Activated CD8-positive, alpha-beta T cell treated with anti-CD3 and anti-CD28 coated beads for 36 hours (primary cell): ENCODE measurements at places on chromosomes 12 and 14.
A peak's percentile ranks its signal among the peaks of the same experiment; 100 is the strongest.

DNA sequence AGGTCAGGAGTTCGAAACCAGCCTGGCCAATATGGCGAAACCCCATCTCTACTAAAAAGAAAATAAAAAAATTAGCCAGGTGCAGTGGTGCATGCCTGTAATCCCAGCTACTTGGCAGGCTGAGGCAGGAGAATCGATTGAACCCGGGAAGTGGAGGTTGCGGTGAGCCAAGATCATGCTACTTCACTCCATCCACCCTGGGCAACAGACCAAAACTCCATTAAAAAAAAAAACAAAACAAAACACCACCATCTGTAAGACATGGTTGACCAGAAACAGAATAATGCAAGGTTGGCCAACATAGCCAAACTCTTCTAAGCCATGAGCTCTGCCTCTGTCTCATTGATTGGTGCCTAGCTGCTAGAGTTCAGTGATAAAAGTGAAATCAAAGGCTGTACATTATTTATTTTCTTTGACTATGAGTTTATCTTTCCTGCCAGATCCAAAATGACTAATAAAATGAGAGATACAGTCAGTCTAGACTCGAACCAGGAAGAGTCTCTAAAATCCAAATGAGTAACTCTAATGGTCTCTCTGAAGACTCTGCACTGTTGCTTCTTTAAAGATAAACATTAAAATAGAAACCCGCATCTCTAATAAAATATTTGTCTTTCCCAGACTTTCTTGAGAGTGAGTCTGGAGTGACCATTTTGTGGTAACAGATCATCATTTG, 404.7 kb downstream of the DAD1 start:
- H3K36me3 ChIP-seq: no peaks in the 10 kb centered on the region
- H3K4me3 ChIP-seq: no peak overlapping the region
- H3K27me3 ChIP-seq: no peaks in the 10 kb centered on the region
- no peak overlapping the region for H3K27ac ChIP-seq
- no peaks in the 10 kb centered on the region for H3K4me1 ChIP-seq

- H3K27ac ChIP-seq: peak overlapping the region; percentile 80
- DNase-seq: no peak
- peak overlapping the region; percentile 38 for H3K4me3 ChIP-seq
- H3K27me3 ChIP-seq: no peaks in the 10 kb centered on the region
- peaks cover 74% of the 10 kb centered on the region for H3K4me1 ChIP-seq
- peaks cover 56% of the 10 kb centered on the region for H3K36me3 ChIP-seq
Observed at GRCh38 chr12:121784460-121784859, 9.0 kb downstream of the RHOF start.

GRCh38 chr14:100900837-100901390, 2.6 kb downstream of the RTL1 start:
- H3K4me1 ChIP-seq: no peaks in the 10 kb centered on the region
- H3K4me3 ChIP-seq: no peak overlapping the region
- peak; percentile 44 for DNase-seq
- peaks cover 44% of the 10 kb centered on the region for H3K27me3 ChIP-seq
- H3K27ac ChIP-seq: no peak overlapping the region
- H3K36me3 ChIP-seq: no peaks in the 10 kb centered on the region

GRCh38 chr14:76780875-76781647, 19.8 kb downstream of the VASH1 start:
- H3K4me3 ChIP-seq: no peak overlapping the region
- peaks cover 1% of the 10 kb centered on the region for H3K36me3 ChIP-seq
- H3K4me1 ChIP-seq: peaks cover 26% of the 10 kb centered on the region
- no peak for DNase-seq

GRCh38 chr14:34502001-34502400, 37.5 kb downstream of the EAPP start:
- no peak for DNase-seq
- H3K4me1 ChIP-seq: no peaks in the 10 kb centered on the region
- no peaks in the 10 kb centered on the region for H3K27me3 ChIP-seq
- H3K36me3 ChIP-seq: no peaks in the 10 kb centered on the region
- H3K27ac ChIP-seq: no peak overlapping the region

DNA sequence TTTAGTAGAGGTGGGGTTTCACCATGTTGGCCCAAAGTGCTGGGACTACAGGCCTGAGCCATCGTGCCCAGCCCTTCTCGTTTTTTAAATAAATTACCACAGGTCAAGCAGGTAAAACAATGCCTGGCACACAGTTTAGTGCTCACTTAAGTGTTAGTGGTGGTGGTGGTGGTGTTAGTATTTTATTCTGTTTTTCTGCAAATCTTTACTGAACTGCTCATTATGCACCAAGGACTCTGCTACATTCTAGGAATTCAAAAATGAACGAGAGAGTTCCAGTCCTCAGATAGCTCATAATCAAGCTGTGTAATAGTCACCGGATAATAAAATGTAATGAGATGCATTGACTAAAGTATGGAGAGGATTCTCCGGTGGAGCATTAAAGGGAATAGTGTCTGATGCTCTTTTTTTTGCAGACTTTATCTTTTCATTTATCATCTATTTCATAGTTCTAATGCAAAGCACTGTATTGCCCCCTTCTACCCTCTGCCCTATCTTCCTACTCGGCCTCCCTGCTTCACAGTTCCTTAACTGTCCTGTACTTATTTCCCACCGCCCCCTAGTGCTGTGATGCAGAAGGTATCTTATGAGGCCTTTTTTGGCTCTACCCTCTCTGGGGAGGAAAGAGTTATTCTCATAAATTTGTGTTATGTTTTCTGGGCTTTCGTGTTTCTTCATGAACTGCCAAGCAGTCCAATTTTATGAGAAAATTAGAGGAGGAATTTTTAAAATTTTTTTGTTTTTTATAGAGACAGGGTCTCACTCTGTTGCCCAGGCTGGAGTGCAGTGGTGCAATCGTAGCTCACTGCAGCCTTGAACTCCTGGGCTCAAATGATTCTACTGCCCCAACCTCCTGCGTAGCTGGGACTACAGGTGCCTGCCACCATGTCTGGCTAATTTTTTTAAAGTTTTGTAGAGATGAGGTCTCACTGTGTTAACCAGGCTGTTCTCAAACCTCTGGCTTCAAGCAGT, 1.0 kb downstream of the ITFG2 start:
- peaks cover 33% of the 10 kb centered on the region for H3K36me3 ChIP-seq
- DNase-seq: peak; percentile 79
- peaks cover 34% of the 10 kb centered on the region for H3K4me1 ChIP-seq
- H3K4me3 ChIP-seq: peak overlapping the region; percentile 93
- H3K27ac ChIP-seq: peak overlapping the region; percentile 98

GRCh38 chr14:37643701-37644100, 48.3 kb downstream of the TTC6 start:
- H3K4me3 ChIP-seq: no peak overlapping the region
- H3K27me3 ChIP-seq: no peaks in the 10 kb centered on the region
- no peaks in the 10 kb centered on the region for H3K36me3 ChIP-seq
- no peak overlapping the region for H3K27ac ChIP-seq
- DNase-seq: no peak
- no peaks in the 10 kb centered on the region for H3K4me1 ChIP-seq

GRCh38 chr12:5407034-5407856, 24.7 kb upstream of the NTF3 start:
- no peaks in the 10 kb centered on the region for H3K4me1 ChIP-seq
- H3K4me3 ChIP-seq: no peak overlapping the region
- H3K36me3 ChIP-seq: no peaks in the 10 kb centered on the region
- no peak overlapping the region for H3K27ac ChIP-seq

DNA sequence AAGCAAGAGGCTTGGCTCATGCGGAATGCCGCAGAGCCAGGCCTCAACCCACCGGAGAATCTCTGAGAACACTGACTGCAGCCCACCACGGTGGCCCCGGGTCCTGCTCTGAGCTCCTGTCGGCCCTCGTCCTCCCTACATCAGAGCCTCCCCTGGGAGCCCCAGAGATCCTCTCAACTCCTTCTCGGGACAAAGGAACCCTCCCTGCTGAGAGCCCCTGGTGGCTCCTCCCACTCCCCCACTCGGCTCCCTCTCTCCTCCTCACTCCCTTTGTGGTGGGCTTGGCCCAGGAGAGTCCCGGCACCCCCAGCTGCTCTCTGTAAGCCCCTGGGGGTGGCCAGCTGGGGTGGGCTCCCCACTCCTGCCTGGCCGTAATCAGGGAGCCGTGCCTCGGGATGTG, 11.1 kb upstream of the INF2 start:
- H3K36me3 ChIP-seq: no peaks in the 10 kb centered on the region
- peak overlapping the region; percentile 83 for H3K27ac ChIP-seq
- H3K27me3 ChIP-seq: no peaks in the 10 kb centered on the region
- no peak for DNase-seq
- peaks cover 29% of the 10 kb centered on the region for H3K4me1 ChIP-seq

DNA sequence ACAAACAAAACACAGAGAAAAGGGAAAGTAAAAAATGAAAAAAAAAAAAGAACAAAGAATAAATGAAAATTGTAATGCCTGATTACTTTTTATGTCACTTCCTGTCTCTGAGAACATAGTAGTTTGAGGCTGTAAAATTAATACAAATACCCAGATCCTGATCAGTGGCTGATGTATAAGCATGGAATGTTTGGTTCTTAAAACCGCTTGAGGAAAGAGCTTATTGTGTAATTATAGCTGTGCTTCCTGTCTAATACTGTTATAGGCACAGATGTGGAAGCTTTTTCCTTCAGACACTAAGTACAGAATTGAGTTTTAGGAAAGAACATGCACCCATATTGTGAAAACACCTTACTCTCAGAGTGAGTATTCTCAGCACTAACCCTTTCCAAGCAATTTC, 86.9 kb downstream of the AVPR1A start:
- no peak overlapping the region for H3K4me3 ChIP-seq
- H3K36me3 ChIP-seq: no peaks in the 10 kb centered on the region
- no peaks in the 10 kb centered on the region for H3K27me3 ChIP-seq

DNA sequence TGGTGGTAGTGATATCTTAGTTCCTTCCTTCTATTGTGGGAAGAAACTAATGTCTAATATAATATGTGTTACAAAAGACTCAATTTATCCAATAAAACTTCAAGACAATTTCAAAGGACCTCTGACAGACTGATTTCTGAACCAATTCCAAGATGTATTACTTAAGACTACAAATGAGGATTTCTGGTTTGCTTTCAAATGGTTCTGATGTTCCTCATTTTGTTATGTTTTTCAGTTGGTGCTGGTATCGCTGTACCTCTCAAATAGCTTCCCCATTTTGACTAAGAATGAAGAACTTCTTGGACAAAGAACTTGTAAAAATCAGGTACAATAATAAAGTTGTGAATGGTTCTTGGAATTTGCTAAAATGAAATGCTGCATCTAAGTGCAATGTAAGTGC, 19.4 kb upstream of the MBIP start:
- H3K27ac ChIP-seq: no peak overlapping the region
- peaks cover 31% of the 10 kb centered on the region for H3K27me3 ChIP-seq
- peaks cover 1% of the 10 kb centered on the region for H3K4me1 ChIP-seq
- H3K4me3 ChIP-seq: no peak overlapping the region
- DNase-seq: no peak
- H3K36me3 ChIP-seq: no peaks in the 10 kb centered on the region

DNA sequence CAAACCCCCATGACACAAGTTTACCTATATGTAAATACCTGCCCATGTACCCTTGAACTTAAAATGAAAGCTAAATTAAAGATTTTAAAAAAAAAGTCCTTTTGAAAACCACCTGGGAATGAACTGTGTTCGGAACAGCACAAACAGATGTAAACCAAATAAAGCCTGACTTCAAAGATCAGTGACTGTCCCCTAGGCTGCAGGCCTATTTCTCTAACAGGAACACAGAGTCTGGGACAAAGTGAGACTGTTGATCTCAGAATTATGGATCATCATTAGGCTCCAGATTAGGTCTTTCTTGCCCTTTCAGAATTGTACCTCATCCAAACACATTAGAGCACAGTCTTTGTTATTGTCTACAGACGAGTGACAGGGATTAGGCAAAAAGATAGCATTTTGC, 54.6 kb downstream of the PAH start:
- peaks cover 2% of the 10 kb centered on the region for H3K27me3 ChIP-seq
- no peak for DNase-seq
- H3K27ac ChIP-seq: no peak overlapping the region
- no peaks in the 10 kb centered on the region for H3K4me1 ChIP-seq

- no peak for DNase-seq
- no peak overlapping the region for H3K4me3 ChIP-seq
- no peaks in the 10 kb centered on the region for H3K27me3 ChIP-seq
- H3K27ac ChIP-seq: no peak overlapping the region
- peaks cover 9% of the 10 kb centered on the region for H3K36me3 ChIP-seq
- H3K4me1 ChIP-seq: no peaks in the 10 kb centered on the region
Observed at GRCh38 chr12:54232790-54233189, 44.0 kb upstream of the SMUG1 start.

GRCh38 chr12:19681007-19681406, 241.7 kb downstream of the AEBP2 start:
- H3K36me3 ChIP-seq: peaks cover 38% of the 10 kb centered on the region
- peaks cover 55% of the 10 kb centered on the region for H3K4me1 ChIP-seq
- H3K4me3 ChIP-seq: no peak overlapping the region
- peak overlapping the region; percentile 56 for H3K27ac ChIP-seq
- no peaks in the 10 kb centered on the region for H3K27me3 ChIP-seq

DNA sequence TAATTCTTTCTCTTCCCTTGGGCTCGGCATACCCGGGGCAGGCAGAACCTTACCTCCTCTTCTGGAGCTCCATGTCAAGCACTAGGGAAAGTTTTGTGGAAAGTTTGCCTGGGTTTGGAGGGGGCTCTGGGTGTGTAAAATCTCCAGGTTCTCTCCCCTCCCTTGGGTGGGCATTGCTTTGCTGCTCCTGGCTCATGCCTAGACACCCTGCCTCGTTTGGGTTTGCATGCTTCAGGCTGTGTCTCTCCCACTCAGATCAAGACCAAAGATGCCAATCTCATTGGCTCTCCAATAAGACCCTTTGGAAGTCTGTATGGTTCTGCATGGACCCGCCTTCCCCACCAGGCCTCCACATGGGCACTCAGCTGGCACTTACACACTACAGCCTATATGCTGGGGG, 6.2 kb upstream of the KRT2 start:
- H3K27me3 ChIP-seq: no peaks in the 10 kb centered on the region
- no peak overlapping the region for H3K4me3 ChIP-seq
- no peaks in the 10 kb centered on the region for H3K36me3 ChIP-seq
- DNase-seq: no peak
- H3K27ac ChIP-seq: no peak overlapping the region

DNA sequence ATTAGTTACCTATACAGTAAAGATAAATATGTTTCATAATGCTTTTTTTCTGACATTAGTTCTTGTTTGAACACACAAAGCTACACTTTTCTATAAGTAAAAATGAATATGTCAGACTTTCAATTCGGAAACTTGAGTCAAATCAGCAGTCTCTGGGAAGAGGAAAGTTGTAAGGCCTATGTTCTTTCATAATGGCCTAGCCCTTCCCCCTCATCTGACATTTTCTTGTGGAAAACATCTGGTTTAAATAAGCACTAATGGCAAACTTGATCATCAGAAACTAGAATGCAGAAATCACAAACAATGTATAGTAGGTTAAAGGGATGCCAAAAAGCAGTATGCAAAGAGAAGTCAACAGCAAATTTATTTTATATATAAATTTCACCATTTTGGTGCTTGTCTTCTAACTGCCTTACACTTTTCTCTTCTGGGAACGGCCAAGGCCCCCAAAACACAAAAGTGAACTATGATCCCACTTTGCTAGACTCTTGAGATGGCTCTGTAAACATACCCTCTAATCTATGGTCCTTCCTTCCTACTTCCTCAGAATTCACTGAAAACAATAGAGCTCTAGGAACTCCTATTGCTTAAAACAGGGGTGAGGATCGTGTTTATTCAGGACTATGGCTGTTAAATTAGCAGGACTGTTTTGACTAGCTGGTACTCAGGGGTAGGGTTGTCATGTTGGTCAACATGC, 444.1 kb downstream of the RAD51B start:
- no peak overlapping the region for H3K4me3 ChIP-seq
- H3K27me3 ChIP-seq: no peaks in the 10 kb centered on the region
- H3K4me1 ChIP-seq: peaks cover 65% of the 10 kb centered on the region
- H3K27ac ChIP-seq: no peak overlapping the region

GRCh38 chr14:72451054-72451972, 442.6 kb downstream of the DPF3 start:
- peak overlapping the region; percentile 73 for H3K27ac ChIP-seq
- peak; percentile 71 for DNase-seq
- H3K27me3 ChIP-seq: peaks cover 10% of the 10 kb centered on the region
- H3K36me3 ChIP-seq: no peaks in the 10 kb centered on the region
- H3K4me1 ChIP-seq: peaks cover 26% of the 10 kb centered on the region
- H3K4me3 ChIP-seq: peak overlapping the region; percentile 5
